ENCODE measurements at places on chromosomes 1 and 21. TPM values are rescaled to one million over a fixed set of nuclear protein-coding genes. Genes with fewer than 3 reads are reported as not detected.

The VAMP3 gene
- 93.8 TPM for total RNA-seq

The GJA8 gene
- 2.4 TPM for total RNA-seq

The MXRA8 gene
- total RNA-seq, result 26.0 TPM

The PRKAA2 gene
- total RNA-seq, result 11.6 TPM

The GFI1 gene
- total RNA-seq, result 3.8 TPM

The CR1L gene
- 0.44 TPM for total RNA-seq

The HSPA6 gene
- 5.5 TPM for total RNA-seq

The MFAP2 gene
- total RNA-seq, result 7.2 TPM

The IGSF21 gene
- 6.6 TPM for total RNA-seq

The GBP5 gene
- 7.3 TPM for total RNA-seq

The MAN1C1 gene
- 31.7 TPM for total RNA-seq

The NEK2 gene
- total RNA-seq, result 0.35 TPM

The OR2L13 gene
- not detected for total RNA-seq

The PFKFB2 gene
- total RNA-seq, result 20.6 TPM

The FALEC gene
- not detected for total RNA-seq
